Colonic mucosa (tissue), 4 donors: ENCODE measurements at places on chromosomes 7 and 10. TPM values are rescaled to one million over a fixed set of nuclear protein-coding genes. Genes with fewer than 3 reads are reported as not detected.

CDC14C gene
- total RNA-seq = not detected

SP8 gene
- total RNA-seq = not detected

CALHM2 gene
- 3.5 TPM for total RNA-seq

MRLN gene
- not detected for total RNA-seq
